ENCODE measurements at places on chromosomes 5 and 9.
A peak's percentile ranks its signal among the peaks of the same experiment; 100 is the strongest.

GRCh38 chr5:73250645-73251044 lies 77.7 kb downstream of the TMEM174 start:
- no peak for DNase-seq

DNA sequence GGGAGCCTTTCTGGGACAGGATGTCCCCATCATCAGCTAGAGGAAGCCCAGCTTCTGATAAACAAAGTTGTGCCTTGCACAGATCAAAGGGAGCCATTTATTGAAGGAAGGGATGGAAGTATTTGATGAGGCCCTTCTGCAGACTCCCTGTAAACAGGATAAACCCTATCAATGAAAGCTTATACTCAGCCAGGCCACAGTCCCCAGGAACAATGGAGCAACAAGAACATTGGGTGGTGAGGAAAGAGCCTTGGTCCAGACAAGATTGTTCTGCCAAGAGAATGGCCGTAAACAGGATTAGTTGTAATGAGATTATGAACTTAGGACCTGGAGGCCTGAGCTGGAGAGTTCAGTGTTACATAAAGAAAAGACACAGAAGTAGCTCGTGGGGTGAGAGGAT lies 40.5 kb upstream of the LIFR start:
- DNase-seq, result no peak

DNA sequence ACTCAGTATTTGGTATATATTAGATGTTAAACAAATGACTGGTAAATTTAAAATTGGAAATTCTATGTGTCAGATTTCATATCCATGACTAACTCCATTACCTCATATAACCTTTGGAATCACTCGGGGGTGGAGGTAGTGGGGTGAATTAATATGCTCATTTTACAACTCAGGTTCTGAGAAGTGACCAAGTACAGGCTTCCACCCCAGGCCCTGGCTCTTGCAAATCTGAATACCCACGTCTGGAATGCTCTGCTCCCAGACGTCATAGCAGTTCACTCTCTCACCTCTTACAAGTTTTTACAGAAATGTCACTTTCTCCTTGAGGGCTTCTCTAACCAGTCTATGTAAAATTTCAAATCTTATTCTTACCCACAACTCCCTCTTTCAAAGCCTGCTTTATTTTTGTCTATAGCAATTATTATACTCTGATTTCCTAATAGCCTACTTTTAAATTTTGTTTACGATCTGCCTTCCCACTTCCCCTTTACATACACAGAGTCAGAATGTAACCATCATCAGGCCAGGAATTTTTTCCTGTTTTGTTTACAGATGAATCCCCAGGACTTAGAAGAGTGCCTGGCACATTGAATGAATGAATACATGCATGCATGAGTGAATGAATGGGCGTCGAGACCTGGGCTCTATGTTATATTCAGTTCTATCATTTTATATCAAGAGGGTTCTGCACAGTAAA lies 134.1 kb upstream of the IFNE start:
- DNase-seq, result peak; percentile 99

GRCh38 chr9:962023-962422 lies 14.4 kb upstream of the DMRT3 start:
- no peak for DNase-seq

GRCh38 chr9:114552706-114553105 lies 34.9 kb upstream of the ATP6V1G1 start:
- DNase-seq, result no peak

DNA sequence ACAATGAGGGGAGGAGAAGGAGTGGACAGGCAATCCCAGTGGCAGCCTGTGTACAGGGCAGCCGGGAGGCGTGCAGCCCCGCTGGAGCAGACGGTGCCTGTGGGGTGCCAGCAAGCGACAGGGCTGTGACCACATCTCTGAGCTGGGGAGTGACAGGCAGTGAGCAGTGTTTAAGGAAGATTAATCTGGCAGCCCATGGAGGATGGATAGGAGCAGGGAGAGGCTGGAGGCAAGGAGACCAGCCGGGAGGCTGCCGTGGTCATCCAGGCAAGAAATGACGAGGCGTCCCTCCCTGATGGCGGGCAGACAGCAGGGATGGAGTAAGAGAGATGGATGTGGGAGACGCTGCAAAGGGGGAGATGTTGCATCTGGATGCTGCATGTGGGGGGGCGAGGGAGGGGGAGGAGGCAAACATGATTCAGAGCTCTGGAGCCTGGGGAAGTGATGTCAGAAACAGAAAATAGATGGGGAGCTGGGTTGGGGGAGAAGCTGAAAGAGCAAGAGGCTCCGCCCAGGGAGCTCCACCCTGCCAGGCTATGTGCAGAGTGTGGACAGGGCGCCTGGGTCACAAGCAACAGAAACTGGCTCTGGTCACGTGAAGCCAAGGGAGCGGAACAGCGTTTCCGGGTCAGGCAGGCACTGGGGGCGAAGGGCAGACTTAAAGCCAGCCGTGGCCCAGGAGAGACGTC lies 12.6 kb downstream of the UNC5A start:
- no peak for DNase-seq

GRCh38 chr9:2016408-2017330 lies 1.5 kb downstream of the SMARCA2 start:
- DNase-seq, result peak; percentile 78

DNA sequence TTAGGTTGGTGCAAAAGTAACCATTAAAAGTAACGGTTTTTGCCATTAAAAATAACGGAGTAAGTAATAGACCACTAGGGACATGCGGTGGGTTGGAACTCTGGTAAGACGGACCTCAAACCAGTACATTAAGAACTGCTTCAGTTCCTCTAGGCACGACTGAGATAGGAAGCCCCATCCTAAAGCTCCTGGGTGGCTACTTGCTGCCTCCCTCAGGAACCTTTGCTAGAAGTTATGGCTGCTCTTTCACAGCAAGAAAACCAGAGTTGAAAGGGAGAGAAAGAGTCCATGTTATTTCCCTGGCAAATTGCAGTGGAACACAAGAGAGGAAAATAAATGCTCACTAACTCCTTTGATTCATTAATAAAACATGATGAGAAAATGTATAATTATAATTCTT lies 47.6 kb downstream of the MCTP1 start:
- DNase-seq, result no peak

- DNase-seq, result no peak
Observed at GRCh38 chr9:92520837-92521236, 15.0 kb downstream of the ECM2 start.

- no peak for DNase-seq
Observed at GRCh38 chr9:125998837-125999503, 251.8 kb downstream of the PBX3 start.

- no peak for DNase-seq
Observed at GRCh38 chr5:111379391-111379816, 132.9 kb downstream of the STARD4 start.

DNA sequence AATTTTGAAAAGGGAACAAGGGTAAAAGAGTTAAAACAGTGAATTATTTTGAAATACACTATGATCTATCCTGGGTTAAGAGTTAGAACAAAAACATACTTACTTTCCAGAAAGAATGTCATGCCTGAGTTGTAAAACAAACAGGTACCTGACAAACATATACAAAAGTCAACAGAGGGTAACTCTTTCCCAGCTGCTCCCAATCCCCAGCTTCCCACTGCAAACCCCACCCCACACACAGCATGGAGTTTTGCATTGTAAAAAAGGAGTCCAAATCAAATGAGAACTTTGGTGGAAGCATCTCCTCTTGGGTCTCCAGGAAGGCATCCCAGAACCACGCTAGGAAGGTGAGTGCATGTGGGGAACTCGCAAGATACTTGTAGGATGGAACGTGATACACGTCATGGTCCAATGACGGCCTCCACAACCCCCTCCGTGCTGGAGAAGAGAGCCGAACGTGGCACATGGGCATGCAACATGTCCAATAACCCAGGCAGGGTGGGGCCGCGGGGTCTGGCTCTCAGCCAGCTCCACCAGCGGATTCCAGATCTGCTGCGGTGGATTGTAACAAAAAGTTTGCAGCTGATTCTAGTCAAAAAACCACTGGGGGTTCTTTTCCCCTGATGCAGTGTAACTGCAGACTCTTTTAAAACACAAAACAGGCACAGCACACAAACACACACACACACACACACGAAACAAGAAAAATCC lies 55.8 kb downstream of the EPB41L4B start:
- DNase-seq, result no peak

DNA sequence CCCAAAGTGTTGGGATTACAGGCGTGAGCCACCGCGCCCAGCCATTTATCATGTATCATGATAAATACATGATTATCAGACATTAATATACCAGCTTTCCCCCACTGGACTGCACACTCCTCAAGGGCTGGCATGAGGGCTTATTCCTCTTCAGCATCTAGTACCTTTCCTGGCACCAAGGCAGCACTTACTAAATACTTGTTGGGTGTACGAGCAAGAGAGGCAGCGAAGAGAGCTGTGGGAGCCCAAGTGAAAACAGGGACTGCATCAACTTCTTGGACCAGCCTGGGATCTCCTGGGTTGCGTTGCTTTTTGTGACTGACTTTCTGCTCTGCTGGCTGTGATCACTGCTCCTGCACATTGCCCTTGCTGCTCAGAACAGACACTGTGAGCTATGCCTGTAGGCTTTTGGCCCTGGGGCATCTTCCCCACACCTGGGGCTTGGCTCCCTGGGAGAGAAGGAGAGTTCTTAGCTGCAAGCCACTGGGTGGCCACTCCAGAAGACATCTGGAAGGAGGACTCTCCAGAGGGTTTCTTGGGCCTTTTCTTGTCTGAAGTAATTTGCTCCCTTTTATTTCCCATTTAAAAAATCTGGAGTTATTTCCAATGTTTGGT lies 224.3 kb downstream of the NR3C1 start:
- no peak for DNase-seq

- DNase-seq, result peak; percentile 56
Observed at GRCh38 chr9:121499427-121500164, at the start of gene GGTA1. Gene GGTA1 (minus strand): TSS chr9:121499844. CDS start chr9:121467922, 31,922 bp downstream.

- no peak for DNase-seq
Observed at GRCh38 chr5:57710126-57710525, 227.5 kb upstream of the ACTBL2 start.

DNA sequence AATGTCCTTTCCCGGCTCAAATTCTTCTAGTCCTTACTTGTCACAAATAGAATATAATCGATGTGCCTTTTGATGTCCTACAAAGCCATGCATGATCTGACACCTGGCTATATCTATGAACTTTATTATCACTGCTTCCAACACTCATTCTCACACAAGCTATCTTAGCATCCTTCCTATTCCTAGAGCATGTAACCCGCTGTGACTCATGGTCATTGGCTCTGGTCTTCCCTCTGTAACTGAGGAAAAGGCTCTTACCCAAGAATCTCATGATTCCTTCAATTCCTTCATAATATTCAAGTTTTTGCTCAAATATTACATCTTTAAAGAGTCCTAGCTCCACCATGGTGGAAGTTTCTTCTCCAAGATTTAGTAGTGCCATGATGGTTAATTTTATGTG lies 480.0 kb upstream of the PAPPA start:
- peak; percentile 78 for DNase-seq

GRCh38 chr9:114378016-114378415 lies 9.8 kb downstream of the AKNA start:
- no peak for DNase-seq

- peak; percentile 51 for DNase-seq
Observed at GRCh38 chr5:59115345-59115744, 532.5 kb downstream of the RAB3C start.

- peak; percentile 1 for DNase-seq
Observed at GRCh38 chr9:9002826-9003583, 1203.4 kb upstream of the DMAC1 start.

DNA sequence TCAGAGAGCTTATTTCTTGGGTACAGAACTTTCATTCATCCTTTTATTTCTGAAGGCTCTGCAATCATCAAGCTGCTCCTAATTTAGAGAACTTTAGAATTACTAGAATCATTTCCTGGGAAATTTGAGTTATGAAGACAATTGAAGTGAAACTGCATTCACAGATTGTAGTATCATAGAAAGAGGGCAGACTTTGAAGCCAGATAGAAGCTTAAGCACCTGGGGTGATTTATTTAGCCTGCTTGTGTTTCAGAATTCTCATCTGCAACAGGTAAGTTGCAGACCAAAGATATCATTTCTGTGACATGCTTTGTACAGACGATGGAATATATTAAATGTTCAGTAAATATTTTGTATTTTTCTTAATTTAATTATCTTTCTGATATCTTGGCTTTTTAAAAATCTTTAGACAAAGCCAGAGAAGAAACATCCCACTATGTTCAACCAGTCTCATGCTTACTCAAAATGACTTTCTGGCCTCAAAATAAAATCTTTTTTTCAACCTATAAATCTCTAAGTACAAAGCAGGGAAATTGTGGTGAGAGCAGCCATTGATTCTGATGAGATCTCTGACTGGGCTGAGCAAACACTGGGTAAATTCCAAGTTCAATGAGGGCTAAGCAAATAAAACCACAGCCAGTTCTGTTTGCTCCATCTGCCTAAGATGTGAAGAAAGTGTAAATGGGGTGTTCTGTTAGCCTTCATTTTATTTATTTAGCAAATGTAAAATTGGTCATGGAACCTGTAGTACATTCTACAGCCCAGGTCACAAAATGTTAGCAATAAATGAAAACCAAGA lies 264.7 kb upstream of the CCNG1 start:
- DNase-seq, result no peak

GRCh38 chr9:28648723-28649122 lies 1075.4 kb upstream of the C9orf72 start:
- no peak for DNase-seq

DNA sequence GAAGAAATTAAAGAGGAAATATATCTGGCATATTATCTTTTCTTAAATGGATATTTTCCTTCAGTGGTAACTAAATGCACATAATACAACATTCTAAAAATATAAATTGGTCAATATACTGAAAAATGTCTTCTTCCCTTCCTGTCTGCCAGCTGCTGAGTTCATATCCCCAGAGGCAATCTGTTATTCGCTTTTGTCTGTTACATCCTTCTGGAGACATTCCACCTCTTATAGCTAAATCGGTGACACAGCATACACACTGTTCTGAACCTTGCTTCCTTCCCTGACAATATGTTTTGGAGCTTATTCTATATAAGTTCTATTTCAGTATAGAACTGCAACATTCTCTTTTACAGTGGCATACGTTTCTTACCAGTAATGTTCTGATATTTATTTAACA lies 147.8 kb downstream of the TENT4A start:
- DNase-seq, result no peak

- DNase-seq, result peak; percentile 63
Observed at GRCh38 chr5:14286007-14286406, 142.9 kb downstream of the TRIO start.

- peak; percentile 50 for DNase-seq
Observed at GRCh38 chr5:1564182-1564748, 40.5 kb upstream of the LPCAT1 start.

DNA sequence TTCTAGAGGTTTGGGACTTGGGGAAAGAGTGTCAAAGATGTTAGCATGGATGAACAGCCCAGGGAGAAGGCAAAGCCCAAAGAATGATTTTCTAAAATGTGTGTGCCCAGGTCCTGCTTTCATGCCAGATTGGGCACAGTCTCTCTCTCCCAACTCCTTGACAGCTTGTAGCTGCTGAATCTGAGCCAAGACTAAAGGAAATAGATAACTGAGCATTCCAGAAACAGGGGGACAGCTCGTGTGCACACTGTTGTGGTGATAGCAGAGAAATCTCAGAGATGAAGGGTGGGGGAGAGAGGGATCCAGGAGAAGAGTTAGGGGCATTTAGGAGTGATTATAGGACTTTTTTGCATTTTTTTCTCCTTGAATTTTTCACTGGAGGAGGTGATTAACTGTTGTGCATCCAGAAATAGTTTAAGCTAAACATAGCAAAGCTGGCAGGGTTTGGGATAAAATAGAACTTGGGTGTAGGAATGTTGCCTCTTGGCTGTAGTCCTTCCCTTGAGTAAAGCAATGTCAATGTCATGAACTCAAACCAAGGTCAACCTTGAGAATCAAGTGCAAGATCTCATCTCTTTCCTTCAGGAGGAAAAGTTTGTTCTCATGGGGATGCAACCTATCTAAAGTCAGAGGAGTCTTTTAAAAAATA lies 245.9 kb downstream of the SH3GL2 start:
- no peak for DNase-seq

- no peak for DNase-seq
Observed at GRCh38 chr5:56692359-56693219, 122.8 kb upstream of the MAP3K1 start.
